ENCODE measurements at places on chromosomes 5 and 9.

DNA sequence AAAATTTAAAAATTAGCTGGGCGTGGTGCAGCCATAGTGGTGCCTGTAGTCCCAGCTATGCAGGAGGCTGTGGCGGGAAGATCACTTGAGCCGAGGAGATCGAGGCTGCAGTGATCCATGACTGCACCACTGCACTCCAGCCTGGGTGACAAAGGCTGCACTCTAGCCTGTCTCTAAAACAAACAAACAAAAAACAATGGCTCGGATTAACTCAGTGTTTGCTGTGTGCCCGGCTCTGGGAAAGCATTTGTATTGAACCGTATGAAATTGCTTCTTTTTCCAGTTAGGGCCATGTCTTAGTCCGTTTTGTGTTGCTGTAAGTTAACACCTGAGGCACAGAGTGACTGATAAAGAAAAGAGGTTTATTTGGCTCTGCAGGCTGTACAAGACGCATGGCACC lies 62.6 kb downstream of the CFAP77 start:
- no peak for DNase-seq

DNA sequence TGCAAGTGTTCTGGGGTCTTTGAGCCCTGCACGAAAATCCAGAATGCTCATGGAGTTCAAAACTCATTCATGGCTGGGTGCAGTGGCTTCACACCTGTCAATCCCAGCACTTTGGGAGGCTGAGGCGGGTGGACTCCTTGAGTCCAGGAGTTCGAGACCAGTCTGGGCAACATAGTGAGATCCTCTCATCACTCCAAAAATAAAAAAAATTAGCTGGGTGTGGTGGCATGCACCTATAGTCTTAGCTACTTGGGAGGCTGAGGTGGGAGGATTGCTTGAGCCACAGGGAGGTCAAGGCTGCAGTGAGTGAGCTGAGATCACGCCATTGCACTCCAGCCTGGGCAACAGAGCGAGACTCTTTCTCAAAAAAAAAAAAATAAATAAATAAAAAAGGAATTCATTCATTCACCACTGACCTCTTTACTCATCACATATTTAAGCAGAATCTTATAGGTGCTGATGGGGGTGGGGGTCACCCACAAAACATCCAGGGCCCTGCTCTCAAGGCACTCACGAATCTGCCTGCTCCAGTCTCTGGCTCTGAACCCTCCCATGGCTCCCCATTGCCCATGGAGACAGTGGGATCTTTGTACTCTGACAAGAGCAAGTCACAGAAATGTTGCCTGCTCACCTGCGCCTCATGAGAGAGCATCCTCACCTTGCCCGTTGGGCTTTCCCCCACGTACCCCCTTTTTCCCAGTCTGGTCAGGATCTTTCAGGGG lies 76.7 kb upstream of the IER5L start:
- DNase-seq: no peak

DNA sequence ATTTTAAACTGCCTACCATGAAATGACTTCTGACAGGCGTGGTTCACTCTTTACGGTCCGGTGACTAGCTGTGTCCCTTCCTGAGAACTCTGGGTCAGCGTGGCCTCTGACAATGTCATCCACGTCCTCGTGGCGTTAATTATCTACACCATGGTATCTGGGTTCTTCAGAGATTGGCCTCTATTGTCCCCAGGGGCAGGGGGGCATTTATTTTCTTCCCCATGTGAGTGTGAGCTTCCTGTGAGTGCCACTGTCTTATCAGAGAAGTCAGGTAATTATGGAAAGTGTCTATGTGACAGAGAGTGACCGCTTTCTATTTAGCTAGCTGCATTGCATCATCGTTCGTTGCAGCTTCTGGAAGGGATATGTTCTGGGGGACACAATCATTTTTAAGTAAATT lies 77.2 kb downstream of the FBXL7 start:
- DNase-seq: no peak

DNA sequence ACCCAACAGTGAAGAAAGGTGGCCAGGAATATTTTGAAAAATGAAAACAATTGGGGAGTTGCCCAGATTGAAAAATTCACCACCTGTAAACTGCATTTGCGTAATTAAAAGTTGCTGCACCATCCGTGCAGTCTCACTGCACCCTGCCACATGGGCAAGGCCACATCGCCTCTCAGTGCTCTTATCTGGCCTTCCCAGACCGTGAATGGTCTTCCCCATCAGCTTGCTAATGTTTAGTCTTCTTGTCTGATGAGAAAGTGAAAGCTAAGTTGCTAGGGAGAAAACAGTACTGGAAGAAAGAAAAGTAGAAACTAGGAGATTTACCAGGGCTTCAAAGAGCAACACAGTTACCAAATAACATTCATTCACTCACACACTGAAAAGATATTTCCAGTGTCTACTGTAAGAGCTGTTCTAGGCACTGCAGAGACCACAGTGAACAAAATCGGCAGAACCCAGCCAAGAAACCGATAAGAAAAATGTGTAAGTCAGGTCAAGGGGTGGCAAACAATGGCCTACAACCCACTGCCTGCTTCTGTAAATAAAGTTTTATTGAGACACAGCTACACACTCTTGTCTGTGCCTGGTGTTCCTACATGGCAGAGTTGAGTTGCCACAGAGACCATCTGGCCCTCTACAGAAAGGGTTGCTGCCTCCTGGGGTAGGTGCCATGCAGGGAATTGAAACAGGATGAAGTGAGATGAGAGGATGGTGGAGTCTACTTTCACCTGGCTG lies 51.2 kb upstream of the CTSL start:
- DNase-seq: no peak

DNA sequence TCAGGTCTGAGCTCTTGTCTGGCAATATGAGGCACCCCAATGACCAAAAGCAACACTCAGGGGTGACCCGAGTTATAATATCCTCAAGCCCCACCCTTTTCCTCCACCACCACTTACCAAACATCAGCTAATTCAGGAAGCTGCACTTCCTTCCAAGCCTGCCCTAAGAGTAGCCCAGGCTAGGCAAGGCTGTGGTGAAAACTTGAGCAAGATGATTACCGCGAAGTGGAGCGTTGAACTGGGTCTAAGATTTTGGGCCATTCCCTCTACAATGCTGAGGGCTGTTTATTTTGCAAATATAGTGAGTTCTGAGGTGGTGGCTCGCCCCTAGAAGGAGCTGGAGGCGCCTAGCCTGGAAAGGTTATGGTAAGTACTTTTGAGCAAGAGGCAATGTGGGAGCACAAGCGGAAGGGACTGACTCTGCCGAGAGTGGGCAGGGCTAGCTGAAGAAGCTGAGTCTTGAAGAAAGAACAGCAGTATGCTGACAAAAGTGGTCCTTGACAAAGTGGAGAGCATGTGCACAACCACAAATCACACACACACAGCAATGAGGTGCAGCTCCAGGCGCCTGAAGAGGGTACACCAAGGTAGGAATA lies at the start of gene HK3:
Gene HK3 (minus strand): TSS at position 51 of the 596 bp plus-strand sequence. CDS start 3,187 bp downstream, outside the sequence.
- no peak for DNase-seq

GRCh38 chr9:12141422-12141821 lies 551.8 kb upstream of the TYRP1 start:
- no peak for DNase-seq

- DNase-seq: no peak
Measured at GRCh38 chr9:15469862-15470261, 40.9 kb downstream of the PSIP1 start.

DNA sequence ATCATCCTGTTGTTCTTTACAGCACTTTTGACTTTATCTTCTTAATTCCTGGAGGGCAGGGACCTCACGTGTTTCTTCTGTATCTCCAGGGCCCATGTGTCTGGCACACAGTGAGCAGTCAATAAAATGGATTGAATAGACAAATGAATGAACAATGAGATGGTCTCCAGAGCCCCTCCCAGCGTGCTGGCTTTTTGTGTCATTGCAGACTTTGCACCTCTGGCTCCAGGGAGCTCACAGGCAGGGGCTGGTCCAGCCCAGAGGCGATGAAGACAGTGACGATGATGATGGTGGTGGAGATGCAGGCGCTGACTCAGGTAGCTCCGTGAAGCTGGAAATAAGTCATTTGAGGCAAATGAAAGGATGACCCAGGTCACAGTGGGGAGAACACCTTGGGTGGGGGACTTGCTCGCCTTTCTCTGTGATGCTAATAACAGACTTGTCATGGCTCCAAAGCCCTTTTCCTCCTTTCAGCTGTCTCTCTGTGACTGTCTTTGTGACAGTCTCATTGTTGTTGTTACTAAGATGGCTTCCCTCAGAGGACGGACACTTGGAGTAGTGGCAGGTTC lies 30.4 kb upstream of the FABP6 start:
- DNase-seq: no peak

DNA sequence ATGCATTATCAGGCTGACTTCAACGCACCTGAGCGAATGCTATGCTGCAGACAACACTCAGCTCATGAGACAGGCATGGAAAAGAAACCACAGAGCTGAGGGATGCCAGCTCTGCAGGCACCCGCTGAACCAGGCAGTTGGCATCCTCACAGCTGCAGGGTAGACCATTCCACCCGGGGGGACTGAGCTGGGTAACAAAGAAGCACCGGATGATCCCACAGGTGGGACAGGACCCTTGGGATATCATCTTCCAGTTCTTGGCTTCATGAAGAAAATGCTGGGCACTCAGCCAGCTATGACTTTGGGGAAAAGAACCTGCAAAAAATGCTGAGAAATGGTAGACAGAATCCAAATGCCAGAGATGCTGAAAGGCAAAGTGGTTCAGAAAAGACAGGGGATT lies 9.6 kb downstream of the EPB41L4B start:
- no peak for DNase-seq
